ENCODE measurements at places on chromosomes 4 and X. TPM values are rescaled to one million over a fixed set of nuclear protein-coding genes. Genes with fewer than 3 reads are reported as not detected.

DNA sequence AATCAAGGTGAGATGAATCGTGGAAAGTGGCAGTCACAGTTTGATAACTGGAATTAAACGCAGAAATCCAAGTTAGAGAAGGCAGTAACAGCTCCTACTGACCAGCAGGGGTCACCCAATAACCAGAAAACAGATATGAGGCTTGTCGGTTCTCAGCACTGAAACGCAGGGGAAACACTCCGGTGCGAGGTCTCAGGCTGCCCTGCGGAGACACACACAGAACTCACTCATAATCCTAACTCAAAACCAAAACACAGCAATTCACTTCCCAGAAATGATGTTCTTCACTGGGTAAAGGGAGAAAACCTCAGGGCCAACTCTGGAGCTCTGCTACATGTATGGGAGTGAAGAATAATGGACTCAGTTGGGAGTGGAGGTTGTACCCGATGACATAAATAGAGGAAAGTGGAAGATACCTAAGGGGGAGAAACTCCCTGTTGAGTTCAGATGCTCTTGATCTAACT, 384.4 kb downstream of the RAPGEF2 start:
- no peak overlapping the region for H3K27ac ChIP-seq
- H3K36me3 ChIP-seq: no peaks in the 10 kb centered on the region
- peak; percentile 84 for DNase-seq
- H3K27me3 ChIP-seq: no peaks in the 10 kb centered on the region
- H3K4me3 ChIP-seq: no peak overlapping the region

FMR1NB gene
- not detected for polyA plus RNA-seq

DNA sequence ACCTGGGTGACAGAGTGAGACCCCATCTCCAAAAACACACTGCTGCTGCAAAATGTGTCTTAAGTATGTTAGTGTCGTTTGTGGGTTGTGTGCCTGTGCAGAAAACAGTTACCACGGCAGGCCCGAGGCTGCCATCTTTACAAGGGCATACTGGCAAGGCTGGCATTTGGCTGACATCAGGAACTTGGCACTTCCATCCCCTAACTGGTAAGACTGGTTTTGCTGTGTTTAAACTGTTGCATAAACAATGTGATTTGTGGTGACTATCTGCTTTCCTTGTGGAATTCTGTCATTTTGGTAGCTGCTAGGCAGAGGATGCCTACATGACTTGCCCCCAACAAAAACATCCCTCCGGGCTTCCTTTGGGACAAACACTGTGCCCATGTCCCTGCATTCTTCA, 12.3 kb downstream of the LRP2BP start:
- no peaks in the 10 kb centered on the region for H3K4me1 ChIP-seq
- H3K36me3 ChIP-seq: no peaks in the 10 kb centered on the region

DNA sequence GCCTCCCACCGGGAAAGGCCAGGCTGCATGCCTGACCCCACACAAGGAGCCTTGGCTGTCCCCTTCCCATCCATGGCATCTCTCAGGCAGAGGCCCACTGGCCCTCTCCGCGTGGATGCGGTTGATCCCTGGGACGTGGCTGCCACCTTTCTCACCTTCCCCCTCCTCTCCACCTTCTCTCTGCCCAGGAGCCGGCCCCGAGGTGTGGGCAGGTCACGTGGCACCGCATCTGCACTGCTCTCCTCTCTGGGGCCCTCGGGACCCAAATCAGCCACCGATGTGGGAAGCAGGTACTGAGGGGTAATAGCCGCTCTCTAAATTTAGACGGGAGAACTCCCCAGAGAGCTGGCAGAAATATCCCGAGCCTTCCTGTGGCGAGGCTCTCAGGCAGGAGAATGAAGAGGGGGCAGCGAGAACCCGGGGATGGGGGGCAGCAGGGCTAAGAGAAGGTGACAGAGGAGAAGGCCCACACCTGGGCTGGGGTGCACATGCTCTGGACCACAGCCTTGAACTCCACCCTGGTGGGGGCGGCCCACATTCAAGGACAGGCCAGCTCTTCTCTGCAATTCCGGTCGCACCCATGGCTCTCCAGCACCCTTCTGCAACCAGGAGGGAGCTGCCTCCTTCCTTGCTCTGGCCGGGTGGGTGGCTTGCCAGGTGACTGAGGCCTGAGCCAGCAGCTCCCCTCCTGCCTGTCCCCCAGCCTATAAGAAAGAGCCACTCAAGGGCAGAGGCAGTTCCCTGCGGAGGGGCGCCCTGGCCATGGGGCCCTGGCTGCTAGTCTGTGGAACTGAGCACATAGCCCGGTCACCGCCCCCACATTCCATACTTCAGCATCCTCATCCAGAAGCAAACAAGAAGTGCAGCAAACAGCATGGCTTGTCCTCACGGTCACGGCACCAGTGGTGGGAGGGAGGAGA, 9.6 kb upstream of the DUSP9 start:
- no peak overlapping the region for H3K4me3 ChIP-seq
- peaks cover 14% of the 10 kb centered on the region for H3K27me3 ChIP-seq
- no peak overlapping the region for H3K27ac ChIP-seq
- H3K4me1 ChIP-seq: no peaks in the 10 kb centered on the region

DNA sequence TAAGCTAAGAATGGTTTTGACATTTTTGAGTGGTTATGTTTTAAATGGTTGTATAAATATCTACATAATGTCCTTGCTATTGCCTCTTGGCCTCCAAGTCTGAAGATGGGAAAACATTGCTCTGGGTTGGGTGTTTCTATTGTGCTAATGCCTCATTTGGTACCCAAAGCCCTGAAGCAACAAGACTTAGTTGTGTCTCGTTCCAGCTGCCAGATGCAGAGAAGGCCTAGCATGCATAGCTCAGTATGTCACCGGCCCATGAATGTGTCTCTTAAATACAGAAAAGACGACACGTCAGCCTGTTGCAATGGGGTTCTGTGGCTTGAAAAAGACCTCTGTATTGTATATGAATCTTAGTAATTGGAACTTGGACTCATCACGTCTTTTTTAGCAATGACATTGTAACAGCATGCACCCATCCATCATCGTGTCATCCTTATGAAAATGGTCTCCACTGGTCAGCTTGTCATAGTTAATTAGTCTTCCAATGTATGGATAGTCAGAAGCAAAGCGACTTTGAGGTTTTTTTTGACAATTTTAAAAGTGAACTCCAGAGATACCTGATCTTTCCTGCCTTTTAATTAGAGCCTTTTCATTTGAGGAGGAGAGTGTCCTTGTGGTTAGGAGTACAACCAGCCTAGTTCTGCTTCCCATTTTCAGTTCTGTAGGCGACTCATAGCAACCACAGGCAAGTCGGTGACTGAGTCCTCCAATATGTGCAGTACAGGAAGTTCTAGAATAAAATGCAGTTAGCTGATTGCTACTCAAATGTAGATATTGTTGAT, 126.4 kb upstream of the GATB start:
- no peaks in the 10 kb centered on the region for H3K4me1 ChIP-seq
- DNase-seq: no peak
- peaks cover 3% of the 10 kb centered on the region for H3K27me3 ChIP-seq
- H3K4me3 ChIP-seq: no peak overlapping the region
- no peak overlapping the region for H3K27ac ChIP-seq

GRCh38 chr4:142434519-142435224, 411.4 kb downstream of the INPP4B start:
- H3K4me1 ChIP-seq: no peaks in the 10 kb centered on the region
- no peaks in the 10 kb centered on the region for H3K36me3 ChIP-seq
- no peak overlapping the region for H3K27ac ChIP-seq
- H3K4me3 ChIP-seq: no peak overlapping the region
- H3K27me3 ChIP-seq: no peaks in the 10 kb centered on the region

DNA sequence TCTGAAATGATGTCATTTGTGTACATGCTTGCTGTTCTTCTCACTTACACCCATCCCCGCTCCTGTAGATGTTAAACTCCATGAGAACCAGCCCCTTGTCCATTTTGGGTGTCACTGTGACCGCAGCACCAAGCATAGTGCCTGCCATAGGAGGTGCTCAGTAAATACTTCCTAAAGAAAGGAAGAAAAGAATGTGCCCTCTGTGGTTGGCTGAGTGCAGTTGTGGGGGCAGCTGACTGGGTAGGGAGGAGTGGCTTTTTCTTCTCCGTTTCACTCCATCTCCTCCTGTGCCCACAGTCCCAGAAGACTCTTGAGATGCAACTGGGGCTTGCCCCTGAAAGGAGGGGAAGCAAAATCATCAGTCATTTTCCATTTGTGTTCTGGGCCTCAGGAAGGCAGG, 25.5 kb downstream of the PHEX start:
- no peak for DNase-seq
- H3K4me3 ChIP-seq: no peak overlapping the region
- H3K27me3 ChIP-seq: no peaks in the 10 kb centered on the region
- H3K27ac ChIP-seq: no peak overlapping the region
- H3K4me1 ChIP-seq: no peaks in the 10 kb centered on the region
- H3K36me3 ChIP-seq: no peaks in the 10 kb centered on the region

DNA sequence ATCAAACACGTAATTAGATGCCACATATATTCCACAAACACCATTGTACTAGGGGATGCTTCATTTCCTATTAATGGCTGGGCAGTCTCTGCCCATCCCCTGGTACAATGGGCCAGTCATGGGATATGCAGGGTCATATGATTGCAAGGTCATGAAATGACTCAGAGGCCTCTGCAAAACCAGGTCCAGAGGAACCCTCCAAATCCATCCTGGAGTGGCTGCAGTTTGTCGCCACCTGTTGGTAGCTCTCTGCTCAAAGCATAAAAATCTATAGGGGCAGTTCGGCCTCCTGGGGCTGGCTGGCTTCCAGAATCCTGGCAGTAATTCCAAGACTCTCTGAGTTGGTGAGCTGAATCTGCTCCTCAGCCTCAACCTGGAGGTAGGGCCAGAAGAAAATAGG, 22.9 kb upstream of the PUDP start:
- no peaks in the 10 kb centered on the region for H3K27me3 ChIP-seq
- peak; percentile 4 for DNase-seq
- no peak overlapping the region for H3K4me3 ChIP-seq
- no peaks in the 10 kb centered on the region for H3K4me1 ChIP-seq
- H3K27ac ChIP-seq: no peak overlapping the region
- no peaks in the 10 kb centered on the region for H3K36me3 ChIP-seq

GRCh38 chr4:14783011-14783877, 219.0 kb upstream of the CPEB2 start:
- H3K27me3 ChIP-seq: no peaks in the 10 kb centered on the region
- H3K4me1 ChIP-seq: no peaks in the 10 kb centered on the region
- no peak overlapping the region for H3K27ac ChIP-seq
- no peak overlapping the region for H3K4me3 ChIP-seq

YY2 gene
- polyA plus RNA-seq: 0.95 TPM

DNA sequence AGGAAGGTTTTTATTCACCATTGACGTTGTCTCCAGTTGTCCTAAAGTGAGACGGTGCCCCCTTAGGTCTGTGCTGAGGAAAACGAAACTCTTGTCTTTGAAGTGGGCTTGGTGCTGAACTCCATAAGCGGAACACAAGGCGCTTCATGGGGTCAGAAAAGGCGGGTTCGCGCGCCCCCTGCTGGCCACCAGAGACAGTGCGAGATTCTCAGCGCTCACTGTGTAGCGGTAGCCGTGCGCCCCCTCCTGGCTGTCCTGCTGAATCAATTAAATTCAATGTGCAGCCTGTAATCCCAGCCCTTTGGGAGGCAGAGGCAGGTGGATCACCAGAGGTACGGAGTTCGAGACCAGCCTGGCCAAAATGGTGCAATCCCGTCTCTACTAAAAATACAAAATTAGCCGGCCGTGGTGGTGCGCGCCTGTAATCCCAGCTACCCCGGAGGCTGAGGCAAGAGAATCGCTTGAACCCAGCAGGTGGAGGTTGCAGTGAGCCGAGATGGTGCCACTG, 64.1 kb downstream of the RLIM start:
- DNase-seq: peak; percentile 80
- H3K4me1 ChIP-seq: no peaks in the 10 kb centered on the region
- H3K27me3 ChIP-seq: no peaks in the 10 kb centered on the region
- no peaks in the 10 kb centered on the region for H3K36me3 ChIP-seq
- no peak overlapping the region for H3K4me3 ChIP-seq
